Osteoblast (primary cell): ENCODE measurements at places on chromosomes 16 and 17. TPM values are rescaled to one million over a fixed set of nuclear protein-coding genes. Genes with fewer than 3 reads are reported as not detected.

The FAM20A gene
- 63.3 and 72.2 TPM in 2 replicates for total RNA-seq

- DNase-seq = peak; percentile 66
Measured at GRCh38 chr17:83036666-83037065, 42.7 kb upstream of the METRNL start.

DNA sequence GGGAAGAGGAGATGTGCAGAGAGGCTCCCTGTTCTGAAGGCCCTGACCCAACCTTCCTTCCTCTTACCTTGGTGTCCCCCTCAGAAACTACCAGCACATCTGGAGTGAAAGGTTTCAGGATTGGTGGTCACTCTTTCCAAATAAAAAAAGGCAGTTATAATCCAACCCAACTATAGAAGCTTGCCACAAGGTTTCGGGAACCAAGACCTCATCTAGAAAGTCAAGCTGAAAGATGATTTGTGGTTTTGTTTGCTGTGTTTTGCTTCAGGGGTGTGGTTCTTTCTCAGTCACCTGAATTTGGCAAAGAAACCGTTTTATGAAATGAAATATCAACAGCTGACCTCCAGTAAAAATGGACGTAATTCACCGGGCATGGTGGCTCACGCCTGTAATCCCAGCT, 19.3 kb downstream of the SHMT1 start:
- peak; percentile 22 for DNase-seq

DNA sequence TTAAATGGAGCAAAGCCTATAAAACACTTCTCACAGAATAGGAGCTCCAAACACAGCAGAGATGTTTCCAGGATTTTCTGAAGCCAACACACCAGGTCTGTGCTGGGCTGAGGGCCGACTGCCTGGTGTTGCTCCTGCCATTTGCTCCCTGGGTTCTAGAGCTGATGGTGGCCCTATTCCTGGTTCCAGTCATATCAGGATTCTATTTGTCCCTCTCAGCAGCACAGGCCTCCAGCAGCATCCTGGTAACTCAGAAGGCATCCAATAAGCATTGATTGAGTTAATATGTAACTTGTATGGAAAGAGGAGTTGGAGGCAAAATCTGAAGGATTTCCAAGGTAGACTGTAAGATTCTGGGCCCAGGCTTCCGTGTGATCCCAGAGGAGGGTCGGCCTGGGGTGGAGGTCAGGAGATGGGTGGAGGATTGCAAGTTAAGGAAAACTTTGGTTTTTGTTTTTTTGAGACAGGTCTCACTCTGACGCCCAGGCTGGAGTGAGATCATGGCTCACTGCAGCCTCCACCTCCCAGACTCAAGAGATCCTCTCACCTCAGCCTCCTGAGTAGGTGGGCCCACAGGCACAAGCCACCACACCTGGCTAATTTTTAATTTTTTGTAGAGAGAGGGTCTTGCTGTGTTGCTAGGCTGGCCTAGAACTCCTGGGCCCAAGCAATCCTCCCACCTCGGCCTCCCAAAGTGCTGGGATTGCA, 5.7 kb downstream of the NUPR1 start:
- no peak for DNase-seq

DNA sequence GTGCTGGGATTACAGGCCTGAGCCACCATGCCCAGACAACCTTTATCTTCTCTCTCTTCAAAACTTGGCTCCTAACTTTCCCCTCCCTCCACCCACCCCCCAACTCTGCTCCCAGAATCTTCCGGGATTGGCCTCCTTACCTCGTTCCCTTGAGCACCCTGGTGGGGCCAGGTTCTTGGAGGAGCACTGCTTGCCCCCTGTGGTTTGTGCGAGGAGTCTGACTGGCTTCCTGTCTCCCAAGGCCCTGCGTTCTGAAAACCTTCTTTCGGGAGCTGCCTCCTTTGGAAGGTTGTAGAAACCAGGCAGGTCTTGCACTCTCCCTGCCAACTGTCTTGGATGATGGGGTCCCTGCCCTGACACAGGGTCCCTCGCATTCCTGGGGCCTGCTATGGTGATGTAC, 19.8 kb downstream of the PLXDC1 start:
- DNase-seq = no peak

- peak; percentile 94 for DNase-seq
Measured at GRCh38 chr16:814974-815373, 14.4 kb upstream of the GNG13 start.

GRCh38 chr16:69311533-69312387, 610 bp downstream of the VPS4A start:
- DNase-seq = peak; percentile 92
